Uterus (tissue), 4 donors: ENCODE measurements at places on chromosomes 3 and 15. TPM values are rescaled to one million over a fixed set of nuclear protein-coding genes. Genes with fewer than 3 reads are reported as not detected.
A peak's percentile ranks its signal among the peaks of the same experiment; 100 is the strongest.

COLQ gene
- 21.3 TPM for total RNA-seq

SNTN gene
- not detected for total RNA-seq

NR2F2 gene
- 37.9 TPM for total RNA-seq

THRB gene
- total RNA-seq = 4.6 TPM

PLA2G4D gene
- total RNA-seq = not detected

NRROS gene
- 6.5 TPM for total RNA-seq

GABRR3 gene
- total RNA-seq = not detected

BDH1 gene
- total RNA-seq = 23.1 TPM

GRCh38 chr3:42979044-42979972, at the start of gene GASK1A:
Gene GASK1A (plus strand): TSS chr3:42979311. CDS start chr3:42979643, 332 bp downstream.
- H3K36me3 ChIP-seq = no peaks in the 10 kb centered on the region
- H3K27me3 ChIP-seq = no peaks in the 10 kb centered on the region
- peak within 1 kb of the TSS; percentile 69 for H3K4me3 ChIP-seq
- DNase-seq = peak; percentile 70
- peak within 1 kb of the TSS; percentile 80 for H3K27ac ChIP-seq
- no peaks in the 10 kb centered on the region for H3K4me1 ChIP-seq

DNA sequence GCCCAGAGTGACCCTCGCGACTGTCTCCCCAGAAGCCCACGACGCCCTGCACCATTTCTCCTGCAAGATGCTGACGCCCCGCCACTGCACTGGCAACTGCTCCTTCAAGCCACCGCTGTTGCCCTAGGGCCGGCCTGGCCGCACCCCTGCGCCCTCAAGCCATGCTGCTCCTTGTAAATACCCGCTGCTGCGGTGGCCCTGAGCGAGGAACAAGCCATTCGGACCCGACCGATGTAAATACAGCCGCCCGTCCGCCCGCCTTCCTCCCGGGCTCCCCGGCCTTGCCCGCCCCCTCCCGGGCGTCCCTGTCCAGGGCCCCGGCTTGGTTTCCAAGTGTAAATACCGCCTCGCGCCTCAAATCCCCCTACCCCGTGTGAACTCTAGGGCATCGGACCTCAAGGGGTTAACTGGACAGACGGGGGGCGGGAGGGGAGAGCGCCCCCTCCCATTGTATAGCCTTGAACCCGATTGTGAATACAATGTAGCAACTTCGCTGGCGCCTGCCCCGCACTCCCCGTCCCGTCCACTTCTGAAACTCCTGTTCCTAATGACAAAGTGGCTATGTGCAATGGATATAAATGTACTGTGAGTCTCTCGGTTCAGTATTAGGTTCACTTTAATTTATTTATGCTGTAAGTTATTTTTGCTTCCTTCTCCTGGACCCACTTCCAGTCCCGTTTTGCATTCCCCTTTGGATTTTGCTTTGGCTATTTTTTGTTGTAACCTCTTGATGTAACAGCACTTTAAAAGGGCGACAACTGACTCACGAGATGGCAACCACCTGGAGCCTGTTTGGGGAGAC, 5.9 kb downstream of the RNU6-1 start:
- H3K27me3 ChIP-seq = peaks cover 51% of the 10 kb centered on the region
- no peak for DNase-seq
- peaks cover 25% of the 10 kb centered on the region for H3K4me1 ChIP-seq
- H3K27ac ChIP-seq = no peak overlapping the region

GRCh38 chr3:31695280-31696008, 162.7 kb downstream of the STT3B start:
- no peak overlapping the region for H3K4me3 ChIP-seq
- no peak overlapping the region for H3K27ac ChIP-seq
- DNase-seq = no peak
- no peaks in the 10 kb centered on the region for H3K36me3 ChIP-seq

DNA sequence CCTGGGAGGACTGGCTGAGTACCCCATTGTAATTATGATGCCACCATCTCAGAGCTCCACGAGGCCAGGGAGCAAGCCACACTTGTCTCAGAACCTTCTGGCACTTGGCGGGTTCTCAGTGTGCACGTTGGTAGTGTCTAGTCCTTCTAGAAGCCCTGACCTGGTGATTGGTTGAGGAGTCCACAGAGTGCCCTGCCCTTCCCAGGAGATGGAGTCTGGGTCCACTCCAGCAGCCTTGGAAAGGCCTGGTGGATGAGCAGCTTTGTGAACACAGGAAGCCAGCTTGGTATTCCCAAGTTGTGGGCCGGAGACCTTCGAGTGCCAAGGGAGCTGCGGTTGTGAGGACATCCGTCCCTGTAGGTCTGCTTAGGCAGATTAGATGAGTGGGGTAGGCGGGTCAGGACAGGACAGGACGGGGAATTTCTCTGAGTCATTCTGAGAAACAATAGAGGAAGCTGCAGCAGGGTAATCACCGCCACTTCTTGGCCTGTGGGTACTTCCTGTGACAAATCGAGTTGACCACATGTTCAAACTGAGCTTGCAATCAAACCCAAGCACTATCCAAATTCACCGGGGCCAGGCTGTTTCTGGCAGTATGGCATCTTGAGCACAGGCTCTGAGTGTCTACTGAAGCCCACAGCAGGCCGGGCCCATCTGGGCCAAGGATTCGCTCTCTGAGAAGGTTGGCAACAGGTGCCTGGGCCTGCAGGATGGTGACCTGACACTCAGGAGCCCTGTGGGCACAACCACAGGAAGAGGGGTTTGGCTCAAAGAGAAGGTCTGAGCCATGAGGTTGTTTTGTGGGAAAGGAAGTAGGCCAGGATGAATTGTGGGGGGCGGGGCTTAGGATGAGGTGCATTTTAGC, 71.5 kb upstream of the PLXNA1 start:
- no peaks in the 10 kb centered on the region for H3K36me3 ChIP-seq
- H3K4me1 ChIP-seq = no peaks in the 10 kb centered on the region
- H3K27me3 ChIP-seq = no peaks in the 10 kb centered on the region
- DNase-seq = no peak

DNA sequence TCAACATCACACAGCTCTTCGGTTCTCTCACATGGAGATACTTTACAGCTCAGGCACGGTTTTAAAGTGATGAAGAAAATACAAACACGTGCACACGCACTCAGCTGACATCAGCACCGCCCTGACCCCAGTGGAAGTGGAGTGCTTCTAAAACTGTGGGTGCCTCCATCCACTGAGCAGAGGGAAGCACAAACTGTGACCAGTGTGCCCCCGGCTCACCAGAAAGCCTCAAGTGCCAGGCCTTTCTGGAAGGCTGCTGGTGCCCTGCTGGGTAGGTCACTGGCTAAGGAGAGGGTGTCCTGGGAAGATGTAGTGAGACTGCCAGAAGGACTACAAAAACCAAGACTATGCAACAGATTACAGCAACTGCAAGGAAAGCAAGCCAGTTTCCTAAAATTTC, 78.5 kb downstream of the OCA2 start:
- H3K27ac ChIP-seq = no peak overlapping the region
- no peak for DNase-seq

DNA sequence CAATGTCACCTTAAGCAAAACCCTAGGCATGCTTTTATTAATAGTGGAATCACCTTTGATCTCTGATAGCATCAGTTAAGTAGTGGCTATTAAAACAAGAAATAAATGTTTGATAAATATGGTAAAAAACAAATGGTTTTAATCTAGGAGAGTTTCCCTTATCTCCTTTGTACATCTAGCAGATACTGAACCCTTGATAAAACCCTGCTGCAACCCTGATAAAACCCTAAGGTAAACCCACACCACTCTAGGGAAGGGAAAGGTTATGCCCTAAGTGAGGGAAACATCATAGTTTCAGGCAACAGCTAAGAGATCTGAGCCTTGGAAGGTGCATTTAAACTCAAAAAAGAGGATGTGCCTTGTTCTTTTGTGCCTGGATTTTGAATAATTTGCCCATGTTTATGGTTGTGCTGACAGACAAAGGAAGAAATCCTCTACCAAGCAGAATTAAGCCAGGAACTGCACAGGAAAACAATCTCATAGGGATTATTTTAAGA, 309.7 kb downstream of the FGF12 start:
- no peak overlapping the region for H3K4me3 ChIP-seq
- no peaks in the 10 kb centered on the region for H3K27me3 ChIP-seq
- H3K27ac ChIP-seq = no peak overlapping the region
- no peaks in the 10 kb centered on the region for H3K4me1 ChIP-seq
- no peak for DNase-seq
- no peaks in the 10 kb centered on the region for H3K36me3 ChIP-seq

GRCh38 chr3:3351226-3351625, 171.7 kb upstream of the CRBN start:
- no peaks in the 10 kb centered on the region for H3K36me3 ChIP-seq
- no peak for DNase-seq
- no peak overlapping the region for H3K27ac ChIP-seq
- no peaks in the 10 kb centered on the region for H3K27me3 ChIP-seq
- H3K4me3 ChIP-seq = no peak overlapping the region
- H3K4me1 ChIP-seq = no peaks in the 10 kb centered on the region

DNA sequence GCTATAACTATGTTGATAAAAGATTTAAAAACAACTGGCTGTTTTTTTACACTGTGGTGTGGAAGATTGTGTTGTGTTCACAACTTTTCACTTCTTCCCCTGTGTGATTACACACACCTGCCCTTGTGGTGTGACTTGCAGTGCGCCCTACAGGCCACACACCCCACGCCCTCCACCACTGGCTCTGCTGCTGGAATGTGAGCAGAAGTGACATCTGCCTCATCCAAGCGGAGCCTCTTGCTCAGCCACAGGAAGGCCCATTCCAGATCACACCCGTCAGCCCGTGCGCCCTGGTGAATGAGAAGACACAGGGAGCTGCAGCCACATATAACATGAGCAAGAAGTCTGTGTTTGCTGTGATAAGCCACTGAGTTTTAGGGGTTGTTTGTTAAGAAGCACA, 7.0 kb downstream of the CCR2 start:
- no peak for DNase-seq
- no peaks in the 10 kb centered on the region for H3K36me3 ChIP-seq
- H3K4me1 ChIP-seq = no peaks in the 10 kb centered on the region
- no peak overlapping the region for H3K4me3 ChIP-seq

DNA sequence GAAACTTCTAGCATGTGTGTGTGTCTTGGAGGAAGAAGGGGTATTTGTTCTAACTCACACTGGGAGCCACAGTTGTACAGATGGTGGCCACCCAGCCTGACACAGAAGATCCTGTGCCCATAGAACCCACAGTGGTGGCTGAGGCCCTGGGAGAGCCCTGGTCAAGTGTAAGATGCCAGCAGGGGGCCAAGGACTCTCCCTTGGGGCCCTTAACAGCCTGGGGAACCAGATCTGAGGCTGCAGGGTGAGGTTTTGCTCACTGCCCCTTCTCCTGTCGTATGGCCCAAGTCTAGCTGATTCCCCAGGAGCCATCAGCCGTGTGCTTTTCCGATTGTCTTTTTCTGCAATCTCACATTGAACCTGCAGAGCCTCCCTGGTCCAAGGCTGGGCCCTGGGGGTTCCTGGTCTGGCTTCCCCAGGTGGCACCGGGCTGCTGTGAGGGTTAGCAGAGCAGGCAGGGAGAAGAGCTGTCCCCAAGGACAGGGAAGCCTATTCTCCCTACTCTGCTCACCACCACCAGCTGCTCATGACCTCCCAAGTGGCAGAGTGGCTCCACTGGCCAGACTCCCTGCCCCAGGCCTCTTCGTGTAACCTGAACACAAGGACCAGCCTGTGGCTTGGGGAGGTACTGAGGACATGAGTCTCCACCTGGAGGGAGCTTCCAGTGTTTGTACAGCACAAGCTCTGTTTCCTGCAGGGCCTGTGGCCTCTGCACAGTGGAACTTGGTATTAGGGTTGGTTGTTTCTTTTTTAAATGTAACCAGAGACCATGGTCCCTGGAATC, 51.9 kb downstream of the CA12 start:
- no peak overlapping the region for H3K27ac ChIP-seq
- H3K4me3 ChIP-seq = no peak overlapping the region
- H3K36me3 ChIP-seq = no peaks in the 10 kb centered on the region
- H3K27me3 ChIP-seq = no peaks in the 10 kb centered on the region
- no peak for DNase-seq
- no peaks in the 10 kb centered on the region for H3K4me1 ChIP-seq

DNA sequence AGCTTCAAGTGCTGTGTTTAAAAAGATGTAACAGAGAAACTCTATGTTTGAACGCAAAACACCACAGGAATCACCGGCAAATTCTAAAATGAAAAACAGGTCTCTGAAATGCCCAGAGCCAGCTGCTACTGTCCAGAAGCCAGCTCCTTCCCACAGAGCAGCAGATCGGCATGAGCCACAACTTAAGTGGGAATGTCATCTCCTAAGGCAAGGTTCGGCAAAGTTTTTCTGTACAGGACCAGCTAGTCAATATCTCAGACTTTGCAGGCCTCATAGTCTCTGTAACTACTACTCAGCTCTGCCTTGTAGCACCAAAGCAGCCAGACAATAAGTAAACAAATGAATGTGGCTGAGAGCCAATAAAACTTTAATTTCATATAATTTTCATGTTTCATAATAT, 4.9 kb downstream of the PLOD2 start:
- peak overlapping the region; percentile 23 for H3K4me3 ChIP-seq
- no peak for DNase-seq
- peaks cover 4% of the 10 kb centered on the region for H3K4me1 ChIP-seq

GRCh38 chr3:159865041-159865579, 123.5 kb upstream of the IL12A start:
- DNase-seq = no peak
- peak overlapping the region; percentile 75 for H3K27ac ChIP-seq
- H3K4me3 ChIP-seq = no peak overlapping the region
- no peaks in the 10 kb centered on the region for H3K36me3 ChIP-seq
- no peaks in the 10 kb centered on the region for H3K27me3 ChIP-seq
- no peaks in the 10 kb centered on the region for H3K4me1 ChIP-seq

GRCh38 chr3:172106989-172107388, 67.6 kb downstream of the FNDC3B start:
- DNase-seq = no peak
- no peak overlapping the region for H3K27ac ChIP-seq
- H3K4me3 ChIP-seq = no peak overlapping the region
- no peaks in the 10 kb centered on the region for H3K4me1 ChIP-seq
- H3K36me3 ChIP-seq = no peaks in the 10 kb centered on the region

GRCh38 chr15:34799149-34800101, 4.1 kb upstream of the ACTC1 start:
- no peaks in the 10 kb centered on the region for H3K27me3 ChIP-seq
- DNase-seq = no peak
- no peaks in the 10 kb centered on the region for H3K4me1 ChIP-seq
- H3K4me3 ChIP-seq = no peak overlapping the region

GRCh38 chr3:59271971-59272370, 222.1 kb upstream of the CFAP20DC start:
- DNase-seq = no peak
- no peaks in the 10 kb centered on the region for H3K4me1 ChIP-seq
- H3K36me3 ChIP-seq = no peaks in the 10 kb centered on the region

GRCh38 chr15:48544778-48545177, 100.7 kb downstream of the FBN1 start:
- DNase-seq = no peak
- H3K27me3 ChIP-seq = no peaks in the 10 kb centered on the region
- H3K36me3 ChIP-seq = no peaks in the 10 kb centered on the region
- H3K4me3 ChIP-seq = no peak overlapping the region
- H3K27ac ChIP-seq = no peak overlapping the region
